ENCODE measurements at places on chromosomes 6 and 20.

GRCh38 chr20:38805958-38806854 is 709 bp downstream of the PPP1R16B start:
- no peak for DNase-seq

GRCh38 chr6:53616450-53617357 is 48.9 kb downstream of the KLHL31 start:
- no peak for DNase-seq

DNA sequence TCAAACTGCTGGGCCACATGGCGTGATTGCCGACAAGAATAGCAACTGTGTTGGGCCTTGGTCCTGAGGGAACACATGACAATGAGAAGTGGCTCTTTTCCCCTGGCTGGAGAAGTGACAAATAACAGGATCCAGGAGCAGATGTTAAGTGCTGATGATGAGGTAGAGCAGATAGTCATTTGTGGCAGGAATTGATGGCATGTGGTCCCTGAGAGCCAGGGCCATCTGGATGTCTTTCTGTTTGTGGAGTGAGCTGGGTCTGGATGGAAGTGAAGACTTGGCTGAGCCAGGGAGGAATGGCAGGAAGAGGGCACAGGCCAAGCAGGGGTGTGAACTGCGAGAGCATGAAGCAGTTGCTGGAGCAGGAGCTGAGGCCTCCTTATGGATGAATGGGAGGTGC is 67.8 kb downstream of the SCAND1 start:
- no peak for DNase-seq

DNA sequence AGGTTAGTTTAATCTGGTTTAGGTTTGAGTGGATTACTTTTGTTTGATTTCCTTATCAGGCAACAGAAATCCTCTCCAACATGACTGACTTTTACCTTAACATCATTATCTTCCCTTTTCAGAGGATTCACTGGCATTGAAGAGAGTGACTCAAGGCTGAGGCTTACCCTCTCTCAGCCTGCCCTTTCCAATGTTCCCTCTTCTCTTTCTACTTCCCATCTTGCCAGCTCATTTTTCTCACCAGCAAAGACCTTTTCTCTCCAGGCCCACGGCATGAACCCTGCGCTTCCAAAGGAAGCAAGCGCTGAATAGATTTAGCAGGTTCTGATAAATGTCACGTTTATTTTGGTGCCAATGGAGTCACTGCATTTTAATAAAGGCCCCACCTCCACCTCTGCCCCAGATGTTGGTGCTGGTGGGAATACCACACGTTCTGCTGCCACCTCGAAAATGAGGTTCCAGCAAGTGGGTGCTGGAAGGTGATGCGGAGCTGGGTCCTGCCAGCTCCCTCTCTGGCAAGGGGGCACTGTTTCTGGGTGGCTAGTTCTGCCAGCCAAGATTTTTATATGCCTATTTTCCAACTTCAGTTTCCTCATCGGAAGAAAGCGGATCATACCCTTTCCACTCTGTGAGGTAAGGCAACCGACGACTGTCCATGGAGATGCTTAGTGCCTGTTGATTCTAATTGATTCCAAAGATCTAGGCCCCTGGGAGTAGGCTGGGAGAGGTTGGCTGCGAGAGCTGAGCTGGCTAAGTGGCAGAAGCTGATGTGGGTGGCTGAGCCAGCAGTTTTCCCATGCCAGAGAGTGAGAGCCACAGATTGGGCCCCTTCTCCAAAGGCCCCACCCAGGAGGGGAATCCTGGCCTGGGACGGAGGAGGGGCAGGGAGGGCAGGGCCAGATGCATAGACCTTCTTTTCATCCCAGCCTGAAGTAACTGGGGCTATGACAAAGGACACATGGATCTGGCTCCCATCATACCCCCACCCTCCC is 87.7 kb upstream of the MAFB start:
- no peak for DNase-seq

DNA sequence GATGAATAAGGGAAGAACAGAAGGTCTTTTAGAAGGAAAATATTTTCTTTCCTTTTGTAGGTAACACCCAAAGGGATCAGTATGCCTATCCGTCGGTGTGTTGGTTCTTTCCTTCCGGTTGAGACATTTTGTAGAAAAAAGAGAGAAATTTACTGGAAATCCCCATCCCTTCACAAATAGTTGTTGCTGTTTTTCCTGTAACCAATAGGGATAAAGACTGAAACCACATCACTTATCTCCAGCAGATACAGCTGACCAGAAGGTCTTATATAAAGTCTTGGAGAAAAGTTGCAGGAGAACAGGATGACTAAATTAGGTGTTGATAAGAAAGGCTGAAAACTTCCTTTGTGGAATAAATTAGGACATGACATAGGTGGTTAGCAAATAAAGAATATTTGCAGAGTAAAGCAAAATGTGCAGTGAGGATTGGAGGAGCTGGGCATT is 14.8 kb upstream of the HLA-DRB1 start:
- DNase-seq = no peak

- no peak for DNase-seq
Measured at GRCh38 chr6:1622851-1623768, 13.4 kb downstream of the FOXC1 start.

DNA sequence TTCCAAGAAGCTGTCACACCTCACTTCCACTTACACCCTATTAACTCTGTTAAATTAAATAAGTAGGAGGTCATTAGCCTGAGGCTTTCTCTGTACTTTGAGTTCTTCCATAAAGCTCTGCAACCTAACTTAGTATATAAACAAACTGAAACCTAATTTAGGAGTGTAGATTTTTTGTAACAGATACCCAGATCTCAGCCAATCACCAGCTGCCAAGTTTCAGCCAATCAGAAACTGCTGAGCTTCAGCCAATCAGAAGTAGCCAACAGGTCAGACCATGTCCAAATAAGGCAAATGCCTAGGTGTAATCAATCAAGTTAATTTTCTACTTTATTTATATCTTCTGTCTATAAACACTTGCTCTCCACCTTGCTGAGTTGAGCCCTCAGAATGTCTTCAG is 142.7 kb upstream of the SULF2 start:
- no peak for DNase-seq

GRCh38 chr6:1817033-1817761 is 207.5 kb downstream of the FOXC1 start:
- DNase-seq = no peak

- DNase-seq = no peak
Measured at GRCh38 chr6:11607383-11607782, 69.8 kb downstream of the TMEM170B start.

- no peak for DNase-seq
Measured at GRCh38 chr6:93562582-93562981, 143.2 kb upstream of the EPHA7 start.

GRCh38 chr20:64086801-64087200 is 2.6 kb upstream of the LKAAEAR1 start:
- DNase-seq = no peak

GRCh38 chr6:31362751-31363150 is 5.8 kb upstream of the HLA-B start:
- no peak for DNase-seq

DNA sequence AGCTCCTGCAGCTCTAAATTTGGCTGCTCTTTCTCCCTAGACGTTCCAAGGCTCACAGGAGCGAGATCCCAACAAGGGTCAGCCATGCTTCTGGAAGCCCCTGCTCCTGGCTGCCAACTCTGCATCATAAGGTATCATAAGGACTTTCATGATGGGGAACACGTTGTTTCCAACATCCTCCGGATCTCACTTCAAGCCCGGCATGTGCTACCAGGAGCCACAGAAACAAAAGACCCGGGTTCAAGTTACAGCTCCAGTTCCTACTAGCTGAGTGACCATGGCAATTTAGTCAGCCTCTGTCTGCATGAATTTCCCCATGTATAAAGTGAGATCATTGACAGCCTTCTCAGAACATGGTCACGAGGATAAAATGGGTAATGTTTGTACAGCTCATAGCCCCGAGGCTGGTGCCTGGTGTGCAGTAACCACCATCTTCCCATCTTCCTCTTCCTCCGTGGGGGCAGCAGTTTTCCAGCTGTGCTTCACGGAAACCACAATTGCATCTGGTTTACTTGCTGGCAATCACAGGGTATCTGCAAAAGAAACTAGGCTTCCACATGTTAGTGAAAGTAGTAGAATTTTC is 209.0 kb upstream of the ECI2 start:
- no peak for DNase-seq

GRCh38 chr6:117687021-117687648 is 11.9 kb downstream of the NUS1 start:
- no peak for DNase-seq

- no peak for DNase-seq
Measured at GRCh38 chr20:5146099-5146668, 19.4 kb downstream of the CDS2 start.

DNA sequence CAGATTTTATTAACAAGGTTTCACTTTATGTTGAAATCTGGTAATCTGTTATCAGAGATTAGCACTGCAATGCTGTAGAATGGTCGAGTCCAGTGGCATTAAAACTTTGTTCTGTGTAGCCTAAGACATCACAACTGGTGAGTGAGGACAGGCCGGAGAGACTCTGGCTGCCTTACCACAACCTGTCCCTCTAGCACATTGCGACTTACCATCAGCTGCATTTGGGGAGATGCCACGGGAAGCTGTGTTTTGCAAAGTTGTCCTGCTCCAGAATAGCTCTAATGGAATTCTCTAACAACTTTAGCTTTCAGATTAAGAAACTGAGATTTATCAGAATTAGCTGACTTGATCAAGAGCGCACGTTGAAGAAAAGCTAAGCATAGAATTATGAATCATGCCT is 493.3 kb downstream of the MAFB start:
- DNase-seq = no peak

- no peak for DNase-seq
Measured at GRCh38 chr6:133214267-133214666, 26.9 kb upstream of the EYA4 start.

- no peak for DNase-seq
Measured at GRCh38 chr6:90940812-90941481, 354.1 kb upstream of the MAP3K7 start.

GRCh38 chr20:36526521-36527011 is 14.8 kb upstream of the MYL9 start:
- DNase-seq = no peak

DNA sequence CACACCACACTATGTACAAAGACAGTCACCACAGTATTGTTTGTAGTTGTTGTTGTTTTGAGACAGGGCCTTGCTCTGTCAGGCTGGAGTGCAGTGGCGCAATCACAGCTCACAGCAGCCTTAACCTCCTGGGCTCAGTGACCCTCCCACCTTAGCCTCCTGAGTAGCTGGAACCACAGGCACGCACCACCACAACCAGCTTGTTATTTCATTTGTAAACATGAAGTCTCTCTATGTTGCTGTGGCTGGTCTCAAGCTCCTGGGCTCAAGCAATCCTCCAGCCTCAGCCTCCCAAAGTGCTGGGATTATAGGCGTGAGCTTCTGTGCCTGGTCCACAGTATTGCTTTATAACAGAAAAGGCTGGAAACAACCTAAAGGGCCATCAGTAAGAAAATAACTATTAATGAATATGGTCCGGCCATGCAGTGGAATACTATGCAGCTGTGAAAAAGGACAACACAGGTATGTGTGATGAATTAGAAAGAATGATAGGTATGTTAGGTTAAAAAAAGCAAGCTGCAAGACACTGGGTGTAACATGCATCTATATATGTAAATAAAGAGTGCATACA is 30.0 kb upstream of the PTGIS start:
- DNase-seq = no peak

DNA sequence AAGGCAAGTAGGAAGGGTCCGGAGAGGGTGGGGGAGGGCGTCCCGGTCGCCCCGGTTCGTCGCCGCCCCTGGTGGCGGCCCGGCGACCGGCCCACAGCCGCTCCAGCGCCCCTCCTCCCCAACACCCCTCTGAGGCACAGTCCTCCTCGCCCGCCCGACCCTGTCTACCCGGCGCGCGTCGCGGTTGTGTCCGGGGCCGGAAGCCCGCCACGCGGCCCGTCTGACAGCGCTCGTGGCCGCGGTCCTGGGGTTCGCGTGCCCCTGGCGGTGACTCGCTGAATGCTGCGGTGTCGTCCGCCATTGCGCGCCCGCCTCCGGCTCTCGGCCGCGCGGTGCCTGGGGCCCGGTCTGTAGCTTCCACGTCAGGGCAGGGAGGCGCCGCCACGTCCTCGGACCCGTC is 335.3 kb upstream of the DEFB115 start:
- DNase-seq = no peak

GRCh38 chr6:163895162-163895561 is 480.6 kb downstream of the QKI start:
- no peak for DNase-seq

GRCh38 chr20:53126185-53126584 is 154.0 kb downstream of the TSHZ2 start:
- no peak for DNase-seq

- no peak for DNase-seq
Measured at GRCh38 chr6:111254779-111255166, 167.5 kb downstream of the SLC16A10 start.

DNA sequence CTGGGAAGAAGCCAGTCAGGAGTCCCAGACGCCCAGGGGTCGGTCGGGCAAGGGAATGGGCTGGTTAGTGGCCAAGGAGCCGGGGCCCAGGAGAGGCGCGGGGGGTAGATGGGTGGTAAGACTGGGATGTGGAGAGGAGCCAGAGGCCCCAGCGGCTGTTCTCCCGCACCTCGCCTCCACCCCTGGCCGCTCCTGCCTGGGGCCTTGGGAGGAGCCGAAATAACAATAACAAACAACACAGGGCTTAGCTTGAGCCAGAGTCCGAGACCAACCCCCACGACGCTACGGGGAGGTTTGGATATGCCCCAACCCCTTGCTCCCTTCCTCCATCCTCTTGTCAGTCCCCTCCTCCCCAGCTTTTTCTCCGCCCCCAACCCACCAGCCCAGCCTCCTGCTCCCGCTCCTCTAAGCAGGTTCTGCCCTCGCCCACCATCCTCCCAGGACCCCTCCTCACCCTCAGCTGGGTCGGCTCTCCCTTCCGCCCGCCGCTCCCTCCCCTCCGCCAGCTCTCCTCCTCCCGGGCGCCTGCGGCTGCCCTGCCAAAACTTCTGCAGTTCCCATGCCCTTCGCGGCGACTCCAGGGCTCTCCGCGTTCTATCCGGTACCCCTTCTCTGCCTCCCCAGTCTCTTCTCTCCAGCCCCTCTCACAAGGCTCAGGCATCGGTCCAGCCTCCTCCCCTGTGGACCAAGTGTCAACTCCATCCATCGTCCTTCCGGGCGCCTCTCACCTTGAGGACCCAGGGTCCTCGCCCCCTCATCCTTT is 1.1 kb downstream of the RNF39 start:
- DNase-seq = no peak

GRCh38 chr6:169251822-169252504 is 1.7 kb downstream of the THBS2 start:
- no peak for DNase-seq

DNA sequence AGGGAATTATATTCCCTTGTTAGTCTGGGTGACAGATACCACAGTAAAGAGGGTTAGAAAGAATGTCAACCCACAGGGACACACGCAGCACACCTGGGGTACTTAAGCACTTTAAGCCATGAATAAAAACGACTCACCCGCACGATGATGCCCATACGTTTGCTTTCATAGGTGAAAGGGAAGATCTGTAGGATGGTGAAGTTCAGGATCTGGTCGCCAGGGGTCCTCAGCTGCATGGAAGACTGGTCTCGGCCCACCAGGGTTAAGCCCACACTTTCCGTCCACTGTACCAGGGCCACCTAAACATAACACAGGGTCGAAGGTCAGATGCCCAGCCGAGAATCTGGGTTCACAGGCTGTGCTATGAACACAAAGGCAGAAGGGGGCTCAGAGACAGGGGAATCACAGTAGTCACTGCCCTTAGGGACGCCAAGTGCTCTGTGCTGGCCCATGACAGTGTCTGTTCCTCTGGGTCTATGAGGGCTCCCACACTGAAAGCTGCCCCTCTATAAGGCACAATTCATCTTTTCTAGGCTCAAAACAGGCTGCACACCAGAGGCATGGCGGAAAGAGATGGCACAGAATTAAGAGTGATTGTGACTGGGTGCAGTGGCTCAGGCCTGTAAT is 96.8 kb upstream of the NFATC2 start:
- peak; percentile 76 for DNase-seq

GRCh38 chr6:118635909-118636735 is 15.3 kb downstream of the CEP85L start:
- DNase-seq = no peak

All from uterus (tissue), 4 donors.